ENCODE measurements at places on chromosomes 6 and 20.

DNA sequence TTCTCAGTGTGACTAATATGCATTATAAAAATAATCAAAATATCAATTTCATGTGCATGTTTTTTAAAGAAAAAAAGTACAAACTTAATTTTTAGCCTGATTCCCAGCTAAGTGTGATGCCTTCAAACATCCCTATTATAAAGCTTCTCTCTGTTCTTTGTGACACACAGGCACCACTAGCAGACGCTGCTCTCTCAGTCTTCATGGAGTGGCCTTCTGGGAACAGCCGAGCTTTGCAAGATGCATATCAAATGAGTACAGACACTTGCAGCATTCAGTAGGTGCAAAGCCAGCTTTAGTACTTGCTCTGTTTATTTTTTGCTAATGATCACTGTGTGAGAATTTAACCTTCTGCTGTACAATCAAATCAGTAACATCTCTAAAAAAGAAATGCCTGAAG is 340.0 kb downstream of the ADGRB3 start:
- DNase-seq, result no peak

- DNase-seq, result no peak
Observed at GRCh38 chr6:97947841-97948240, 664.8 kb upstream of the MMS22L start.

DNA sequence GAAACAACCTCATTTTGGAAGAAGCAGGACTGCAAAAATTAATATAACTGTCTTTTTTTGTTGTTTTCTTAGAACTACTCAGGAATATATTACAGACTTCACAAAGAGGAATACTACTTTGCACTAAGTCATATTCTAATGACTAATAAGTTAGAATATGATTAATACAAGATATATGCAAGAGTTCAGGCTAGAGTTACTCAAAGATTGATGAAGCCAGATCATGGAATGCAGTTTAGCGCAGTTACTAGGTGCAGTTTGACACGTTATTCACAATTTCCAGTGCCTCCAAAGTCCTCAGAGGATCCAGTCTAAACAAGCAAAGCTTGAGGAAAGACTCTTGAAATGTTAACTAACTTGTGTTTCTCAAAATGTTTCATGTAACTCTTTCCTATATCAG is 1.2 kb upstream of the MYCT1 start:
- no peak for DNase-seq

DNA sequence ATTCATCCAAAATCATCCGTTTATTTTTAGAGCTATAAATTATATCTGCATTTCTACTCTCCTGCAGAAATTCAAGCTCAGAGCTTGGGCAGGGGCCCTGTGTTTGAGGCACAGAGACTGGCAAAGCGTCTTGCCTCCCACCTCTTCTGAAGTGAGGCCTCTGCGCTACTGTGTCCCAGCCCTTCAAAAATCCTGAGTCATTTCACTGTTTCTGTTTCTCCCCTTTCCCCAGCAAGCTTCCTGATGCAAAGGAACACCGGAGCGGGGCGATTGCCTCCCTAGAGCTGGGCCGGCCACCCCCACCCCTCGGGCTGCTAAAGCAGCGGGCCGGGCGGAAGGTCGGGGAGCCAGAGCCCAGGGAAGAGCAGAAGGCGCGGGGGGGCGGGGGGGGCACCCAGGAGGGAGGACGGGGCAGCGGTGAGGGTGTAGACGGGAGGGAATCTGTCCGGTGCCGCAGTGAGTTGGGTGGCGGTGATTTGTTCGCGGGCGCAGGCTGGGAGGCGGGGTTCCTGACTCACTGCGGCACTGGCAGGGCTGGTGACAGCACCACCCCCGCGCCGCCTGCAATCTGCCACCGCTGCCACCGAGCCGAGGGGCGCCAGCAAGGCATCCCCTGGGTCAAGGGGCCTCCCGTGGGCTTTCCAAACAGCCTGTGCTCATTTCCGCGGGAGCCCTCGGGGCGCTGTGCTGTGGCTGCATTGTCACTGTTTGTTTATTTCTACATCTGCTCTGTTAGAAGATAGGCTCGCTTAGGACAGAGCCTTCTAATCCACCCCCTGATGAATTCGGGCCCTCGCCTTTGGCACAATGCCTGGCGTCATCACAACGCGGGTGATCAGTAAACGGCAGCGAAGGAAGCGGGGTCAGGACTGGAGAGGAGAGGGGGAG is 46.5 kb upstream of the SNAP25 start:
- no peak for DNase-seq

DNA sequence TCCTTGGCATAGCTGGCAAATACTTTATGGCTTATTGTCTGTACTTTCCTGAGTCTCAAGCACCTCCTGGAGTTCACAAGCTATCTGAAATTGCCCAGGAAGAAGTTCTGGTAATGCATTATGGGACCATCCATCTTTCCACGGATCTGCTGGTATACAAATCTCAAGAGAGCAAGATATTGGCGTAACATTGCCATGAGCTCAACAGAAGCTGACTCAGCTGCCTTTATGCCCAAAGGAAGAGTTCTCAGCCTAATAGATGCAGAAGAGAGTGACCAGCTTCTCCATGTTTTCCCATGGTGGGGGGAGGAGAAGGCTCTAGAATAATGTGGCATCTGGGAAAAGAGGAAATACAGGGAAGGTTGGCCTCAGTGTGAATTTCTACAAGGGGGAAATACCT is 78.7 kb downstream of the UST start:
- DNase-seq, result no peak

GRCh38 chr20:39090906-39091305 is 128.8 kb downstream of the DHX35 start:
- DNase-seq, result no peak

DNA sequence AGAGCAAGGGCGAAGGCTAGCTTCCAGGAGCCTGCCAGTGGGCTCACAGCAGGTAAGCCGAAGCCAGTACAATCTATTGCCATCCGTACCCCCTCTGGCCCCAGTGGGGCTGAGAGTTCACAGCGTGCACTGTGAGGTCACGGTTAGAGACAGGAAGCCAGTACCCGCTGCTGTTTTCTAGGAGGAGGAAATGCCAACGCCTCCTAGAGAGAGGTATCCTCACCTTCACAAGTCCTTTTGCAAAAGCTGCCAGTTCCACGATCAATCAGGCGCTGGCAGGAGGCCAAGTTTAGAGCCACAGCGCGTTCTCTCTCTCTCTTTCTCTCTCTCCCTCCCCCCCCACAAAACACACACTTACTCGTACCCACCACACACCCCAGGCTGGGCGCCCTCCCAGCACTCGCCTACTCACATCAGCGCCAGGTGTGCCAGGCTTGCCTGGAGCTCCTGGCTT is 22.5 kb downstream of the COL9A1 start:
- no peak for DNase-seq

- DNase-seq, result no peak
Observed at GRCh38 chr6:48084201-48084600, 26.8 kb downstream of the PTCHD4 start.

GRCh38 chr20:2130062-2130591 is 28.5 kb downstream of the STK35 start:
- no peak for DNase-seq

GRCh38 chr20:51353491-51353890 is 189.0 kb downstream of the NFATC2 start:
- no peak for DNase-seq
